ENCODE measurements at places on chromosomes 1 and 21.

DNA sequence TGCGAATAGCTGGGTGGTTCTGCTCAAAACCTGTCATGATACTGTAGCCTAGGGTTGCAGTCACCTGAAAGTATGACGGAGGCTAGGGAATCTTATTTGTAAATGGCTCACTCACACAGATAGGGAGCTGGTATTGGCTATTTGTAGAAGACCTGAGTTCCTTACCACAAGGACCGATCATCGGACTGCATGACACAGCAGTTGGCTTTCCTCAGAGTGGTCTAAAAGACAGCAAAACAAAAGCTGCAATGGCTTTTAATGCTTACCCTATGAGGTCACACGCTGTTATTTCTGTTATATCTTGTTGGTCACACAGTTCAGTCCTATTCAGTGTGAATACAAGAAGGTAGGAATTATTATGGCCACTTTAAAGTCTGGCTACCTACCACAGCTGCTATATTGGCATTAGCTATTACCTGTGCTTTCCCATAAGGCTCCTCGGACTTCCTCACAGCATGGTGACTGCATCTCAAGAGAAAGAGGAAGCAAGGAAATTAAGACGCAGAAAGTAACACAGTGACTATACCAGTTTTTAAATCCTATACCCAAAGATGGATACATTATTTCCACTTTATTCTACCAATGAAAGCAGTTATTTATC, 68.4 kb upstream of the LRRC7 start:
- DNase-seq, result no peak

DNA sequence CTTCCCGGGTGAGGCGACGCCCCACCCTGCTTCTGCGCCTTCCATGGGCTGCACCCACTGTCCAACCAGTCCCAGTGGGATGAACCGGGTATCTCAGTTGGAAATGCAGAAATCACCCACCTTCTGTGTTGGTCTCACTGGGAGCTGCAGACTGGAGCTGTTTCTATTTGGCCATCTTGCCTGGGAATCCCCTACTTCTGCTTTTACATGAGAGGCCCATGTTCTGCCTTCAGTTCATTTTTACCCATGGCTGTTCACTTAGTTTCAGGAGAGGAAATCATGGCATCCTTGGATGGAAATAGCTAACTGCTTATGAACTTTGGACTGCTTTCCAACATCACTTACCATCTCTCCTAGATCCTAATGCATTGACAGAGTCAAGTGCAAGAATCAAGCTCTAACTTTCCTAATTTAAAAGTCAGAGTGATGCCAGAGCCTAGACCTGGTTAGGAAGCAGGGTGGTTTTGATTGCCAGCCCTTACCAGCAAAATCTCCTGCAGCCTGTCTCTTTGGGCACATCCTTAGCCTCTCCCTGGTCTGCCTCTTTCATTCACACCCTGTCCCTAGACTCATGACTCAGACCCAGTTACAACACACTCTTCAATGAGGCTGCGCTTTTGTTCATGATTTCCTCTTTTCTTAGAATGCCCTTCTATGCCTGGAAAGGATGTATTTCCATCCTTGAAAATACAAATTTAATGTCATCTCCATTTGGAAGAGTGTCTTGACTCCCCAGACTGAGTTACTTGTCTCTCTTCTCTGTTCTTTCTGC, 137.2 kb downstream of the KCTD3 start:
- no peak for DNase-seq

DNA sequence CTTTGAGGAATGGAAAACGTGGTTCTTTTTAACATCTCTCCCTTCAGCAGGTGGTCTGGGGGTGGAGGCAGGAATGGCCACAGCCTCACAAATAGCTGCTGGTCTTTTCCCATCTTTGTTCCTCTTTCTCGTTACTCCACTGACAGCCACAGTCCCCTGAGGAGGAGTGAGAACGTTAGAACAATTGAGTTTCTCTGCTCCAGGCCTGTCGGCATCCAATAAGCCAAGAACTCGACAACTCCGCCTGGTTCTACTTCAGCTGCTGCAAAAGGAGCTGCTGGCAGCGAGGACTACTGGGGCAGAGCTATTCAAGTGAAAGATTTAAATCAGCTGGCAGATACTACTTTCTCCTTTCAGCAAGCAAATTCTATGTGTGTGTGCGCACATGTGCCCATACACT, 169.5 kb upstream of the GALNT2 start:
- DNase-seq, result no peak

DNA sequence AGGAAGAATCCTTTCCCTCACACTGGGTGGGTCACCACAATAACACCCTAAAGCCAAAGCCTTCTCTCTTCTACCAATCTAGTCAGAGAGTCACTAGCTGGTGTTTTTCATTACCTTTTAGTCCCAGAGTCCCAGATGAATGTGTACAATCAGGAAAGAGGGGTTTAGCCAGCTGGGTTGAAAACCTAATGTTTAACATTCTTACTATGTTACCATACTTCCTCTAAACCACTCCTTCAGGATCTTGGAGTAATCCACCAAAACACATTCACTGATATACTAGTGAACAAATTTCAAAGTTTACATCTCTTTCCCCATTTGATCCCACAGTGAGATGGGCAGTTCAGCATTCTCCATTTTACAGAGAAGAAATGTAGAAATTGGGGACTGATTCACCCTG, 9.7 kb downstream of the LPAR3 start:
- DNase-seq, result no peak

GRCh38 chr1:51594716-51595115, 22.2 kb upstream of the OSBPL9 start:
- DNase-seq, result no peak

DNA sequence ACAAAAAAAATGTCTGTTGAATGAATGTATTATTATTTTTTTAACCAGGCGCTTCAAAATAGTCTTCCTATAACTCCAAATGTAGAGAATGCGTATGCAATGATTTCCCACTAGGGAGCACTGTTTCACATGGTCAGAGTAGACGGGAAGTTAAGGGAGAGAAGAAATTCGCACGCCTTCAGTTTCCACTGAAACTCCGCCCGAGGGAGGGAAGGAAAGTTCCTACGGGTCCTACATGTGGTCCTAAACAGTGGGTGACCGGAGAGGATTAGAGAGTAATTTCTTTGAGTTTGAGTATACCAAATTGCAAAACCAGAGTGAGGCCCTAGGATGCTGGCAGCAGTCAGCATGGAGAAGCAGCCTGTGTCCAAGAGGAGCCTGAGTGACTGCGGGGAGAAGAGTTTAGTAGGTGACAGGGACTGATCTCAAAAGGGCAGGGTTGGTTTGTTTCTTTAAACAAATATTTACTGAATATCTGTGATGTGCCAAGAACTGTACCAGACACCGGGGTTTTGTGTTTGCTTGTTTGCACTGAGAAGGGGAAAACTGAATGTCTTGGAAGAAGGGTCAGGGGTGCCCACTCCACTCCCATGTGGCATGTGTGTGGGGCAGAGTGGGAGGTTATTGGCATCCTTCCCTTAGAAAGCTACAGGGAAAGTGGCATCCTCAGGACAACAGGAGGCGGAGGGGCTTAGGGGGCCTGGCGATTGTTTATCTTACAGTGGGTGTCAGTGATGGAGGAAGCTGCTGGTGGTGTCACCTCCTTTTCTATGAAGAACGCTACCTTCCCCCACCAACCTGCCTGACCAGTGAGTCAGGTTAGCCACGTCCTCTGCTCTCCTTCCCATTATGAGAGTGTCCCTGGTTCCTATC, 22.8 kb downstream of the RNU5D-1 start:
- peak; percentile 51 for DNase-seq

DNA sequence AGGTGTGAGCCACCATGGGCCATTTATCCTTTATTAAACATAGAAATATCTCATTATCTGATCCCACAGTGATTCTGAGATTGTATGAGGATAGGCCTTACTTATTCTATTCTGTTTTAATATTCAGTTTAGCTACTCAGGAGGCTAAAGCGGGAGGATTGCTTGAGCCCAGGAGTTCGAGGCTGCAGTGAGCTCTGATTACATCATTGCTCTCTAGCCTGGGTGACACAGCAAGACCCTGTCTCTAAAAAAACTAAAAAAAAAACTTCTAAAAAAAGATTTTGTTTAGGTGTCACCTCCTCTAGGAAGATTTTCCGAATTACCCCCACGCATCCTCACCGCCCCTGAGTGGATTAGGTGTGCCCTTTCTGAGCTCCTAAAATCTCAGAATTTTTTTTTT, 14.3 kb upstream of the HNRNPU start:
- no peak for DNase-seq

GRCh38 chr1:245566952-245567351, 412.2 kb downstream of the KIF26B start:
- no peak for DNase-seq

GRCh38 chr1:211036381-211037060, 97.4 kb downstream of the KCNH1 start:
- no peak for DNase-seq

DNA sequence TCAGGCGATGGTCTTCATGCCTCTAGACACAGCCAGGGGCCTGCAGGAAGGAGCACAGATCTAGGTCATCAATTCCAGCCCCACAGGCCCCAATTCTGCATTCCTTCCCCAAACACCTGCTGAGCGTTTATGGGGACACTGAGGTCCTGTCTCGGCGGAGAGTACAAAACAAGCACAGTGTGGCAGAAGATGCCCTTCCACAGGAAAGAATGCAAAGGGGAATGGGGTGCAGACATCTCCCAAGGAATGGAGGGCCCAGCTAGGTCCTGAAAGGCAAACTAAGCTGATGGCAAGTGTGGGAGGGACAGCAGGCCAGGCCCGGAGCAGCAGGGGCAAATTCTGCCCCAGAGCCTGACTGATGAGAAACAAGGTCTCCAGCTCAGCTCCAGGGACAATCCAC, 3.5 kb upstream of the S100A8 start:
- DNase-seq, result no peak

- DNase-seq, result no peak
These were observed 83.6 kb upstream of the NFIA start for GRCh38 chr1:60998786-60999185.

GRCh38 chr1:107362468-107363140, 221.8 kb downstream of the NTNG1 start:
- DNase-seq, result no peak

All from iPS-NIHi11 (cell line).